MCF 10A (cell line): ENCODE measurements at places on chromosomes 11 and 22. TPM values are rescaled to one million over a fixed set of nuclear protein-coding genes. Genes with fewer than 3 reads are reported as not detected.
A peak's percentile ranks its signal among the peaks of the same experiment; 100 is the strongest.

The TSPAN18 gene
- 0.47 and 0.77 TPM in 2 replicates for total RNA-seq

DNA sequence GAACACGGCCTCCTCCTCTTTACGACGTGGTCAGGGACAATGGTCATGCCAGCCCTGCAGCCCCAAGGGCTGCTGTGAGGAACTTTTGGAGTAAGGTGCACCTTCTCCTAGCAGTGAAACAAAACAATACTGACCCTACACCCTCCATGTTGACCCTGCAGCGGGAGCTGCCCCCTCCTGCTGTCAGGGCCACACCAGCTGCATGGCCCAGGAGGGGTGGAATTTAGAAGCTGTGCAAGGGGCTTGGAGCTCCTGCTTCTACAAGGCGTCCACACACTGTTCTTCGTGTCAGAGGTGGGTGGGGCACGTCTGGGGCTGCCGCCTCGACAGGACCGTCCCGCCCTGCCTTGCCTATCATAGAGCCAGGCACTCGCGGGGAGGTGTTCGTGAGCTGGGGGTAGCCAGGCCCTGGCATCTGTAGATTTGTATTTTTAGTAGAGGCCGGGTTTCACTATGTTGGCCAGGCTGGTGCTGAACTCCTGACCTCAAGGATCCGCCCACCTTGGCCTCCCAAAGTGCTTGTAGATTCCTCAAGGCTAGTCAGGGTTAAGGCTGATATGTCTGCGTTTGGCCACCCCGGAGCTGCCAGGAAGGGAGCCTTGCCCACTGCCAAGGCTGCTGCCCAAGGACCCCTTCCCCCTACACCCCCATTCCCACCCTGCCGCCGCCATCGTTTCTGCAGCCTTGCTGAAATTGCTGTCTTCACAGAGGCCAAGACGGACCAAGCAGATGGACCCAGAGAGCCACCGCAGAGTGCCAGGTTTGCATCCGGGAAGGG is 15.9 kb downstream of the INCENP start:
- DNase-seq: no peak

The PGGHG gene
- total RNA-seq: 6.3 and 8.5 TPM in 2 replicates

DNA sequence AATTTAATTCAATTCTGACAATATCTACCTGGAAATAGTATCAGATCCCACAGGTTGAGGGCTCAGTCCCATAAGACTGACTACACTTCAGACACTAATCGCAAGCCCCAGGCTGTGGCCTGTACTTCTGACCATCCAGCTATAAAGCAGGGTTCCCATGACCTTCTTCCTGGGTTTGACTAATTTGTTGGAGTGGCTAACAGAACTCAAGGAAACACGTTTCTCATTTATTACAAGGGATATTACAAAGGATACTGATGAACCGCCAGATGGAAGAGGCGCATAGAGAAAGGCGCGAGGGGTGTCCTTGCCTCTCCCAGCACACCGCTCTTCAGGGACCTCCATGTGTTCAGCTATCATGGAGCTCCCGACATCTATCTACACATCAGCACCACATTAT is 13.7 kb downstream of the CLTCL1 start:
- DNase-seq: no peak

The GLYATL1 gene
- not detected in 2 replicates for total RNA-seq

GRCh38 chr11:77879218-77879617 is 58.3 kb downstream of the AAMDC start:
- peak; percentile 47 for DNase-seq

- no peak for DNase-seq
Observed at GRCh38 chr22:22019659-22020424, 37.3 kb upstream of the TOP3B start.

GRCh38 chr11:67024966-67025365 is 2.0 kb downstream of the SYT12 start:
- peak; percentile 24 for DNase-seq

The SHANK3 gene
- total RNA-seq: 1.2 and 1.9 TPM in 2 replicates

The MMP7 gene
- not detected in 2 replicates for total RNA-seq

GRCh38 chr22:33579448-33580093 is 340.7 kb downstream of the LARGE1 start:
- DNase-seq: peak; percentile 9

- DNase-seq: no peak
Observed at GRCh38 chr11:33347490-33348125, 90.4 kb downstream of the HIPK3 start.

The OR51B4 gene
- total RNA-seq: not detected in 2 replicates

GRCh38 chr11:22554221-22554620 is 71.4 kb downstream of the FANCF start:
- DNase-seq: no peak

DNA sequence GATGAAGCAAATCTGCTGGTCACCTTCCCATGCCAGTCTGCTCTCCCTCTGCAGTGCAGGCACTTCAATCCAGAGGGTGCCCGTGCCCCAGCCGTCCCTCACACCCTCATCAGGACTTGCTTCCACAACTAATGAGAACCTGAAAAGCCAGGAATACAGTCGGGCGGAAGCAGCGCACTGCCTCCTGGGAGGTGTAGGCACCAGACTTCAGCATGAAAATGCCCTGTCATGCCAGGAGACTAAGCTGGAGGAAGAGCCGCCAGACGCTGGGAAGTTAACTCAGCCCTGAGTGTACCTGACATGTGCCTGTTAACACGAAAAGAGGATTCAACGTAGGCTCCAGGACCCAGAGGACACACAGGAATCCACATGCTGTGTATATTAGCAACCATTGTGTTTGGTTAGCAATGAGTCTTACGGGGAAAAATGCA is 40.1 kb upstream of the FLI1 start:
- peak; percentile 27 for DNase-seq

DNA sequence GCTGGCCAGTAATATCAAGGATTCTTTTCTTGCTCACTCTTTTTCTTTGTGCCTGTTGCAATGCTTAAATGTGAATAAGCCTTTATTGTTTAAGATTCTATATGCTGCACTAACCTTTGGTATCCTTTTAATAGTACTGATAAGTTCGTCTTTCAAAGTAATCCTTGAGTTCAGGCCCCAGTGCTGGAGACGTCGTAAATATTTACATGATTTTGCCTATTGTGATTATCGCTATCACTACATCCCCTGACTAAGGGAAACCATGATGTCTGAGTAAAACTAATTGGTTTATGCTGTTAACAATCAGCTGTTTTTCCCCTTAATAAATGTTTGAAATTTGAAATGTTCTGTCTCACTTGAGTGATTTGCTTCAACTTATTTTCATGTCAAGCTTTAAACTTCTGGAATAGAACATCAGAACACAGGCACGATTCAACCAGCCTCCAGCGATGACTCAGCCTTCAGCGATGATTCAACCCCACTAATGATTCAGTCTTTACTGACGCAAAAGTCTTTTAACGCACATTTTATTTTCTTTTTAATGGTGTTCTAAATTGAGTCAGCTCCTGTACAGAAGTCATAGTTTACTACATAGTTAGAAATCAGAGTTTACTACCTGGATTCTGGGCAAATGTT is 3.9 kb downstream of the HTATIP2 start:
- peak; percentile 91 for DNase-seq

GRCh38 chr22:36104435-36104834 is 56.1 kb downstream of the APOL3 start:
- DNase-seq: no peak

The PRODH gene
- total RNA-seq: 6.0 and 8.4 TPM in 2 replicates

DNA sequence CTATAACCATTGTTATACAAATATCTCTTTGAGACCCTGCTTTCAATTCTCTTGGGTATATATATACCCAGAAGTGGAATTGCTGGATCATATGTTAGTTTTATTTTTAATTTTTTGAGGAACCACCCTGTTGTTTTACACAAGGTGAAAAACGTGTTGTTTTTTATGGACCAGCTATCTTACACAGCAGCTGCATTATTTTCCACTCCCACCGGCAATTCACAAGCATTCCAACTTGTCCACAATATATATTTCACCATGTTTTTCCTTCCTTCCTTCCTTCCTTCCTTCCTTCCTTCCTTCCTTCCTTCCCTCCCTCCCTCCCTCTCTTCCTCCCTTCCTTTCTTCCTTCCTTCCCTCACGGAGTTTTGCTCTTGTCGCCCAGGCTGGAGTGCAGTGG is 6.3 kb upstream of the APOL5 start:
- no peak for DNase-seq

The TMEM218 gene
- total RNA-seq: 21.1 and 31.3 TPM in 2 replicates

DNA sequence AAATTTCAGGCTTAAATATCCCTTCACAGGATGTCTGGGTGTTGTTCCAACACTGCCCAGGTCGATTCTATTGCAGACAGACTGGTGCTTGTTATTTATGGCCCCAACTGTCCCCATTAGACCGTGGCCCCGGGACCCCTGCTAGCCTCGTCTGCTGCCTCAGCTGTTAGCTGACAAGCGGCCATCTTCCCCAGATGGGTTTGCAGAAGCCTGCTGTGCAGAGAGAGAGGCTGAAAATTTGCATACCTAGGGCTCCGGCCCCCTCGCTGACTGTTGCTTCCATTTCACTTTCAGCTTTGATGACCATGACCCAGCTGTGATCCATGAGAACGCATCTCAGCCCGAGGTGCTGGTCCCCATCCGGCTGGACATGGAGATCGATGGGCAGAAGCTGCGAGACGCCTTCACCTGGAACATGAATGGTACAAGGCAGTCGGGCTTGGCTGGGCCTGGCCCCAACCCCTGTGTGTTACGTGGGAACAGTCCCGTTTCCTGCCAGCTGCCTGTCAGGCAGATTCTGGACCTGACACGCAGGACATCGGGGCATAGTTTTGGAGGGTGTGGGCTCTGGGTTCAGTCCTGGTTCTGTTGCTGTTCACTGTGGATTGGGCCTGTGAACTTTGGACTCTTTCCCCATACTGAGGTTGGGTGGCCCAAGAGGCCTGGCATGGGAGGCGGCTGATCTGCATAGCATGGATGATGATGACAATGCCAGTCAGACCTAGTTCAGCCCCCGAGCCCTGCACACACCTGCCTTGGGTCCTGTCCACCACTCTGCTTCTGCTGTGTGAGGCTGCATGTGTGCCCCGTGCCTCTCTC is 16.4 kb downstream of the SMARCB1 start:
- no peak for DNase-seq

DNA sequence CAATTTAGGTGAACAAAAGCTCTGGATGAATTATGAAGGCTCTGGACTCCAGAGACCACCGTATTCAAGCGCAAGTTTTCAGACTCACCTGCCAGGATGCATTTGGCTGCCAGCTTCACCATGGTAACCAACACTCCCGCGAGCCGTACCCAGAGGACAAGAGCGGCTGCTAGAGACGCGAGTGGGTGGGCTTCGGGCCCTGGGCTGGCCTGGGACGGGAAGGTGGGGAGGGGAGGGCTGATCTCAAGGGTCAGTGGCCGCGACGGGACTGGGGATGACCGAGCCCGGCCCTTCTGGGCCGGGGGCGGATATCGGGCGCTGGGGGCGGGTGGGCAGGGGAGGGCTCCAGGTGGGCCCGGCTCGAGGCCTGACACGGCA is 344 bp downstream of the IFT27 start:
- peak; percentile 16 for DNase-seq

DNA sequence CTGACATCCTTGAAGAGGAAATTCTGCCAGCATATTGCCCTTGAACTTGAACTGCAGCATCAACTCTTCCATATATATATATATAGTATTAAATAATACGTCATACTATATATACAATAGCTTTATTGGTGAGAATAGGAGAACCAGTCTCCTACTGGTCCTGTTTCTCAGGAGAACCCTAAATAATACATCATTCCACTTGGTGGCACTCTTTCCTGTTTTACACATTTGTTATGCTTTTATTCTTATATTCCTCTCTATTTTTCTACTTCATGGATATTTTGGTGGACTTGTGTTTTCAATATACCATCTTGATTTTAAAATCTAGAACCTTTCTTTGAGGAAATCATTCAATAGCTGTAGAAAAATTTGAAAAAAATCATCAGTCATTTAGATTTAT is 193.3 kb downstream of the TRPC6 start:
- peak; percentile 16 for DNase-seq

GRCh38 chr11:44764583-44764982 is 37.8 kb downstream of the TSPAN18 start:
- DNase-seq: no peak

- DNase-seq: no peak
Observed at GRCh38 chr11:65854852-65855837, 2.8 kb downstream of the CFL1 start.

DNA sequence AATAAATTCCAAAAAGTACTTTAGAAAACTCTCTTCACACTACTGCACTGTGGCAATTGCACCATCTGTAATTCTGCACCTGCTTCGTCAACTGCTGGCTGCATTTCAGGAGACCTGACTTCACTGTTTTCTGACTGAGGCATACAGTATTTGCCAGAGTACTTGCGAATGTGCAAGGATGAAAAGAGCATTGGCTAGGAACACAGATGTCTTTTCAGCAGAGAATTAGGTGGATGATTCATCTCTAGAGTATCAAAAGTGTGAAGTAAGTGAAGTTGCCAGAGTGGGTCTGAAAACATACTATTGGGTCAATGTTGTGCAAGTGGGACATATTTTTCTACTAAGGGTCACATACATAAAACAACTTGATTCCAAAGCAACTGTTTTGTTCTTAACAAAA is 427.5 kb upstream of the CCDC90B start:
- peak; percentile 27 for DNase-seq

DNA sequence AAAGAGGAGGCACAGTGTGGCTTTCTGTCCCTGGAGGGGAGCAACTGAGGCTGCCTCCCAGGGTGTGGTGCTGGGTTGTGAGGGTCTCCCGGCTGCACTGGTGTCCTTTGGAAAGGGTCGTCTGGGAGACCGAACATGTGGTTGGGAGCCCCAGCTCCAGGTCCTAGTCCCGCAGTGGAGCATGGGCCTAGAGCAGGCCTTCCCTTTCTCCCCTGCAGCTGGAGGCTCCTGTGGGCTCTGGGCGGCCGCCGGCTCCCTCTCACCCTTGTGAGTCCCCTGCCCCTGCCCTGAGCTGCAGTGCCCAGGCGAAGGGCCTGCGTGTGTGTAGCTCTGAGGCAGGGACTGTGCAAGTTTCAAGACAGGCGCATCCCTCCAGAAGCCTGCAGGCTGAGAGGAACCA is 1492.7 kb downstream of the BRD1 start:
- no peak for DNase-seq

- no peak for DNase-seq
Observed at GRCh38 chr11:67034350-67034749, 11.4 kb downstream of the SYT12 start.

The CD248 gene
- total RNA-seq: not detected in 2 replicates
